ENCODE measurements at places on chromosomes 16 and 17. TPM values are rescaled to one million over a fixed set of nuclear protein-coding genes. Genes with fewer than 3 reads are reported as not detected.

The ALOX15 gene
- total RNA-seq = under 0.01 TPM

The ZFP3 gene
- total RNA-seq = 0.53 TPM

The USP10 gene
- 47.1 TPM for total RNA-seq

The NHLRC4 gene
- under 0.01 TPM for total RNA-seq

The CAVIN1 gene
- 159 TPM for total RNA-seq

The TGFB1I1 gene
- 1.6 TPM for total RNA-seq

The CALB2 gene
- total RNA-seq = 2.2 TPM

The NOD2 gene
- total RNA-seq = 11.6 TPM

The FASN gene
- 38.5 TPM for total RNA-seq

The PHLPP2 gene
- total RNA-seq = 4.0 TPM

The HOXB2 gene
- total RNA-seq = not detected

The SLC35G6 gene
- total RNA-seq = not detected

The HBZ gene
- not detected for total RNA-seq

The GLIS2 gene
- 0.77 TPM for total RNA-seq

The MMP25 gene
- 0.13 TPM for total RNA-seq

The C16orf74 gene
- 157 TPM for total RNA-seq
